Activated T-cell treated with anti-CD3 and anti-CD28 coated beads, Interleukin-2, amount 50 U/mL, for 72 hours (primary cell): ENCODE measurements at places on chromosomes 12 and 14. TPM values are rescaled to one million over a fixed set of nuclear protein-coding genes. Genes with fewer than 3 reads are reported as not detected.

SLC24A4 gene
- total RNA-seq = not detected

DNA sequence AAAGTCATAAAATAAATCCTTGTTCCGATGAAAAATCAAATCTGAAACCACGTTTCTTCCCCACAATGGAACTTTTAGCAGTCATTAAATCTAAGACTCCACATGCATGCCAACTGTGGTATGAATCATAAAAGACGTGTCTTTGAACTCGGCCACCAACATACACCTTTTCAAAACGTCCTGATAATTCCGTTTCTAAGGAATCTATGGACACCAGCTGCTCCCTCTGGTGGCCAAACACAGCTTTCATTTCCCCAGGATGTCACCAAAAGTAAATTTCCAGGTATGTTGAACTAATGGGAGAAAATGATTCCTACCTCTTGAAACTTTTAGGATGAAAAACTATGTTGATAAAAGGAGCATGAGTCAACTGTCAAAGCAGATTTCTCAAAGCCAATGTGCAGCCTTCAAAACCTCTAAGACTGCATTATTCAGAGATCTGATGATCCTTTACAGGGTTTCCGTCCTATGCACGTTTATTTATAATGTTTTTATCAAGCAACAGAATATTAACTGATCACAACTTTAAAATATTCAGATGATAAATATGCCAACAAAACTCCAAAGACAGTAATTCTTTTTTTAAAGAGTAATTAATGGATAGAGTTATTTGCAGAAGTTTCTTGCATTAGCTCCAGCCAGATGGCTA, 96.2 kb downstream of the CIT start:
- DNase-seq = no peak

TCL1B gene
- not detected for total RNA-seq

- DNase-seq = no peak
Observed at GRCh38 chr14:67426161-67426560, 14.2 kb upstream of the PLEK2 start.

PAPLN gene
- total RNA-seq = 1.3 TPM

DNA sequence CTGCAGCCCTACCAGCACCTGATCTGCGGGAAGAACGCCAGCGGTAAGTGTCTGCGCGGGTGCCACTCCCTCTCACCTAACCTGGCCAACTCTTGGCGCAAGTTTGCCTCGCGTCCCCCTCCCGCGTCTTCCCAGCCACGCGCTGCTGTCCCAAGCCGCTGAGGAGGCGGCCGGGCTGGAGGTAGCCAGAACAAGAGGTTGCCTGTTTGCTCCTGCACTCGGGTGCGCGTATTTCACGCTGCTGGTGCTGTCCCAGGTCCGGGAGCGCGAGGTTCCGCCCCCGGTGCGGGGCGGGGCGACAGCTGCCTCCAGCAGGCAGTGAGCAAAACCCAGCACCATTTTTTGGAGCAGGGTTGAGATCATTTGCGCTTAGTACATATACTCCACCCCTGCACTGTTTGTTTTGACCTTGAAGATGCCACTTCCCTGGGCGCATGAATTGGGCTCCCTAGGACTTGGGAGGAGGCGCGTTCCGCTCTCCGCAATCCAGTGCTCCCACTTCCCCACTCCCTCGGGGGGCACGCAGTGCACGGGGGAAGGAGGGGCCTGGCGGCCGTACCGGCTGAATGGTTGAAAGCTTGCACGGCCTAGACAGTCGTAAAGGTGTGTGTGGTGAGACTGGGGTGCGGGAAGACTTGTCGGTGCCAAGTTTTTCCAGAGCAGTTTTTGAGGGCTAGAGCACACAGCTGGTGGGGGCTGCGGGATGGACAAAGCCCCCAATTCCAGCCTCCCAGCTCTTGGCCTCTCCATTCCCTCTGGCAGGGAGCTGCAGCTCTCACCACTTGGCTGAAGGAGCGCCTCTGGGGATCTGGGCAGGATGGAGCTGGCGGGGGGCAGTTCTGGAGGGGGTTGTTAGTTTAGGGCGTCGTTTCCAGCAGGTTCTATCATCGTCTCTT, 226.9 kb upstream of the CRY1 start:
- DNase-seq = peak; percentile 92

- no peak for DNase-seq
Observed at GRCh38 chr12:116130431-116130830, 147.1 kb downstream of the MED13L start.

- no peak for DNase-seq
Observed at GRCh38 chr14:100526057-100526456, 61.2 kb downstream of the BEGAIN start.

CCDC38 gene
- 0.63 TPM for total RNA-seq

DNA sequence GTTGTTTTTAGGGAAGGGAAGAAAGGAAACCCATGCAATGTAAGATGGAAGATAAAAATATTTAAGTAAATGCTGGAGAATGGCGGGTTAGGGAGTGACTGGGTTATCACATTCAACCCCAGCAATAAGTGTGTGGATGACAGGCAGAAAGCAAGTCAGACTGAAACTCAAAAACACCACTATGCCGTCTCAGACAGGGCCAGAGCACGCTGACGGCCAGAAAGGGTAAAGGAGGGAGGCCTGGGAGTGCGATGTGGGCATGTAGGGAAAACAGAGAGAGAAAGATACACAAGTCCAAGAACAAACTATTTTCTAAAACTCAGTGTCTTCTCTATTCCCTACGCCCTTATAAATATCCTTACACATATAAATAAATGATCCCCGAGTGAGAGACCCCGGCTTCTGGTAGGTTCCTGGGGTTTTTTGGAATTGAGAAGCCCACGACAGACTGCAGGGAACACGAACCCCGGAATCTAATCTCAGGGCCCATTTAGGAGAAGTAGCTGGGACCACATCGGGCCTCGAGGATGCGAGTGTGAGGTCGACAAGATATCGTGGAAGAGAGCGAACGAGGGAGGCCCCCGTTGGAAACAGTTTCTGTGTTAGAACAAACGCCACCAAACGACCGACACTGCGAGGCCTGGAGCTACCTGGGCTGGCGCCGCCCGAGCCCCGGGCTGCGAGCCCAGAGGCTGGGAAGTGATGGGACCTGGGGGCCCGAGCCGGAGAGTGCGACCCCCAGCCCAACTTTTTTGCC, 735 bp upstream of the OTX2 start:
- no peak for DNase-seq

ACSM4 gene
- total RNA-seq = not detected

PTCSC3 gene
- total RNA-seq = not detected

KRT7 gene
- 23.1 TPM for total RNA-seq

CLEC6A gene
- total RNA-seq = not detected

DNA sequence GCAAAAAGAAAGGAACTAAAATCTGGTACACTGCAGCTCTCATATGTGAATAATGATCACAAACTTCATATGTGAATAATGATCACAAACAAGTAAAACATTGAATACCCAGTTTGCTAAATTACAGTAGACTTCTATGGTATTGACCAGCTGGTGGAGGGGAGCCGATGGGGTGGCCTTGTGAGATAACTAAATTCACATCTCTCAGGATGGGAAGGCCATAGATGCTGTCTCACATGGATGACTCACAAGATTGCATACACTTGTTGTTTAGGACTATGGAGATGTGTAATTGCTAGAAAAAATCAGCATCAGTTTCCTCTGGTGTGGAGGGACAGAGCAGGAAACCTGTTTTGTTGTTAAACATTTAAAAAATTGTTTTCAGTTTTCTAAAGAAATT, 49.2 kb downstream of the ACACB start:
- no peak for DNase-seq

- DNase-seq = no peak
Observed at GRCh38 chr12:97300891-97301290, 161.7 kb upstream of the RMST start.

GRCh38 chr14:69708586-69709560, 58.1 kb upstream of the SRSF5 start:
- peak; percentile 45 for DNase-seq

DNA sequence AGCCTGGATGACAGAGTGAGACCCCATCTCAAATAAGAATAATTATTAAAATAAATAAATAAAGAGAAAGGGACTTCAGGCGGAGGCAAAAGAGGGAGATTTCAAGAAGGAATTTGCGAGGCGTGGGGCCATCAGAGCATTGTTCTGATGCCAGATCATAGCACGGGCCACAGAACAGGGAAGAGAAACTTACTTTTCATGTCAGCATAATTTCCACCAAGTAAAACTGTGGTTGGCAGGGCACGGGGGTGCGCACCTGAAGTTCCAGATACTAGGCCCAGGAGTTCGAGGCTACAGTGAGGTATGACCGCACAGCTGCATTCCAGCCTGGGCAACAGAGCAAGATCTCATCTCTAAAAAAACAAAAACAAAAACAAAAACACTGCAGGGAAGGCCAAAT, 11.0 kb upstream of the PLBD1 start:
- no peak for DNase-seq

- no peak for DNase-seq
Observed at GRCh38 chr12:46921048-46921763, 95.4 kb upstream of the SLC38A4 start.

DNA sequence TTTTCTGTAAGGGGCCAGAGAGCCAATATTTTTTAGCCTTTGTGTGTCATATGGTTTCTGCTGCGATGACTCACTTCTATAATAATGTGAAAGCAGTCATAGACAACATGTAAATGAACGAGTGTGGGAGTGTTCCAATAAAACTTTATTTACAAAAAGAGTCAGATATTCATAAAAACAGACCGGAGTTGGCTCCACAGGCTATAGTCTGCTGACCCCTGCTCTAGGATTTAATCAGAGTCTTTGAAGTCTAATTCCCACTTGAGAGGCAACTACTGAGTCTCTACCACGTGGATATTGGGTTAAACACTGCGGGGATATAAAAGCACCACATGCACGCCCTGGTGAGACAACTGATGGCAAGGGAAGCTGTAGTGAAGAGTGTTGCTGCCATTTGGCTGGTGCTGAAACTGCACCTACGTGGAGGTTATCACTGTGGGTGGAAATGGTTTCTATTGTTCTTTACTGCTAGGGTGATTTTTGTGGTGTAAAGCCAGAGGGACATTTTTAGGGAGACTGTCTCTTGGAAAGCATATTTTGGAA, 3.6 kb upstream of the NINJ2 start:
- DNase-seq = peak; percentile 49

TAS2R50 gene
- 1.2 TPM for total RNA-seq

DNA sequence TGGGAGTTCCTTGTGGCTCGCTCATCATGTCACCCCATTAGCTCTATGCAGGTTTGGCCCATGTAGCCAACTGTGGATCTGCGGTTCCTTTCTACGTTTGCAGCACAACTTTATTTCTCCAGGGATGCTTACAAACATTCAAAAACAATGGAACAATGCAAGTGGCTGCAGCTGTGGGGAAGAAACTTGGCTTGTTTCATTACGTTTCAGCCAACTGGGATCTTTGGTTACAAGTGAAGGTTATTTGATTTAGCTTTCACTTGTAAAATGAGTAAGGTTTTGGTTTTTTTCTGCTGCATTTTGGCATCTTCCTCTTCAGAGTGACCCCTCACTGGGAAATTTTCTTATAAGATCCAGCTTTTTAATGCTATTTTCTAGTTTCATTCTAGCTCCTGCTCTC, 105.9 kb downstream of the PLXNC1 start:
- no peak for DNase-seq

SLC7A8 gene
- total RNA-seq = 0.72 TPM

FGF6 gene
- total RNA-seq = not detected

DNA sequence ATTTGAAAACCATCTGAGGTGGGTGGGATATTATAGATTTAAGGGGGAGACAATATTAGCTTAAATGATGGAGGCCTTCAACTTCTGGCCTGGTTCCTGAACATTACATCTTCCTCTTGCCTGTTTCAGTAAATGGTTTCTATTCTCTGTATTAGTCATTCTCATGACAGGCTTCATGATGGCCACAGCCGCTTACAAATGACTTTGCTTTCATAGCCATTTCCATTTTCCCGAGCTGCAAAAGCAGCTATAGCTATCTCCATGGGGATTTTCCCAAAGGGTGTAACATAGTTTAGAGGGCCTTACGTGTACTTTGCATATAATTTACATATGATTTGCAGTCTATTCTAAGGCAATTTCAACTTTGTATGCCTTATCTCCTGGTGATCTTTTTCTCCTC, 121.8 kb downstream of the NRXN3 start:
- DNase-seq = no peak

DNA sequence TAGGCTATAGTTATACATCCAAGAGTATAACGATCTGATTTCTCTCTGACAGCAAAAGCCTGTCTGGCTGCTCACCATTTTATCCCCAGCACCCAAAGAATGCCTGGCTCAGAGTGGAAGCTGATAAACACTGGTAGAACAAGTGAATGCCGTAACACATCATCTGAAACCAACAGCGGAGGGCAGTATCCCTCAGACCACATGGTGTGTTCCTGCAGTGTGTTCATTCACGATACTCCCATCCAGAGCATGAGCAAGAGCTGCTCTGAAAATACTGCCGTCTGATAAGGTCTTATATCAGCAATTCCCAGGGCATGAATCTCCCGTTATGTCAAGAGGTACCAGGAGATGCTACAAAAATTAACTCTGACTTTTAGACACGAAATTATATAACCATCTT, 95.9 kb downstream of the TTC7B start:
- DNase-seq = no peak

DNA sequence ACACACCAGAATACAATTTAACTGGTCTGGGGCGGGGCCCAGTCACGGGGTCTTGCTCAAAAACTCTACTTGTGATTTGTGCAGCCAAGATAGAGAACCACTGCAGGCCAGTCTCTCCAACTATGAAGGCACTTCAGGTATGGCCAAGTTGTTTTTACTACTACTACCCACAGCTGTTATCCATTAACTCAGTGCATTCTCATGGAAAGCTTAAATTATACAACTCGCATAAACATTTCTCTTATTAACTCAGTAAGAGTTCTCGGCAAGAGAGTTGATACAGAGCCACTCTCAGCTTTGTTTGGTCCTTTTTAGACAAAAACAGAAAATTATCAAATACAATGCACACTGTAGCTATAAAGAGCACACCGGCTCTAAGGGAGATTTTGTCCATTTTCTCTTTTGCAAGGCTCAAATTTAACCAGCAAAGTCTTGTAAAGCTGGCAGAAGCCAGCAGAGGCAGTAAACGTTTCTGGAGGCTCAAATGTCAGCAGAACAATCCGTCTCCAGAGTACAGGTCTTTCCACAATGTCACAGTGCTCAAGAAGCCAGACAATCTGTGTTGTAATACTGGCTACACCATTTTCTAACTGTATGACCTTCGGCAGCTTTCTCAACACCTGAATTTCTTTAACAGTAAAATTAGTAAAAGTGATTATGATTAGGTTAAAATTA, 85.9 kb downstream of the PTGER2 start:
- DNase-seq = no peak

ADAM21 gene
- total RNA-seq = 0.14 TPM

RNASE7 gene
- not detected for total RNA-seq

GRCh38 chr12:56081393-56082347, 1.7 kb downstream of the ERBB3 start:
- DNase-seq = no peak

ASCL1 gene
- not detected for total RNA-seq

DNA sequence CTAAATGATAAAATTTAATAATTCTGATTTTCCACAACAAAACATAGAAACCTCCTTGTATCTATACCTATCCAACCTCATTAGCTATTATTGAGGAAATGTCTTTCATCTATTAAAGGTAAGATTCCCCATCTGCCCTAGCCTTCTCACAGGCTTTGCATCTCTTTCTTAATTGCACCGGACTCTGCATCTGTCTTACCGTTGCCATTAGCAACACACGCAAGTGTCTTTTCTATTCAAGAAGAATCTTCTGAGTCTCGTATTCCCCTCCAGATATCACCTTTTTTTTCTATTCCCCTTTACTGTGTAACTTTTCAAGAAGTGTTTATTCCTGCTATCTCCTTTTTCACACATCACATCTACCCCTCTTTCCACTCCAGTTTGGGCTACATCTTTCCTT, 500.0 kb downstream of the NOVA1 start:
- no peak for DNase-seq

C14orf39 gene
- not detected for total RNA-seq
